Endothelial cell (in vitro differentiated cells): ENCODE measurements at places on chromosomes 2 and 18.

DNA sequence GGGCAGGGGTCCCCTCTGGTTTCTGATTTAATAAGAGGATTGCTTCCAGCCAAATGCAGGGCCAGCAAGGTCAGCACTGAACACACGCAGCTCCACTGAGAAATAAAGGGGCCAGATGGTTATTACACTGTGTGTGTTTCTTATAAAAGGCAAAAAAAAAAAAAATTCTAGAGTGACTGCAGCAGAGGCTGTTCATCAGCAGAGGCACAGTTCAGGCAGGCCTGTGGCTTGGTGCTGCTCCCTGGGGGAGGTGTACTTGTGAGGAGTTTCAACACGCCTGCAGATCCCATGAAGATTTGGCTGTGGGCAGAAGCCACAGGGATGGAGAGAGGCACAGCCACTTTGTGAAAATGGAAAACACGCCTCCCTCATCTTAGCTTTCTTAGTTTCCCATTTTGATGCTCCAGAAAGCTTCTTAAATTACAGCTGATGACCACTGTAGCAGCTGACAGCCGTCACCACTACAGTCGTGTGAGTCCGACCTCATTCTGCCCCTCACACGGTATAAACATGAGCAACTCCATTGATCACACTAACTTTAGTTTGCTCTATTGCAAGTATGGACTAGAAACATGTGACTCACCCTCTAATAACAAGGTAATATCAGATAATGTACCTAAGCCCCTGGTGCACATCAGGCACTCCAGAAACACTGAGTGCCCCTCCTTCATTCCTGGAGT lies 726.5 kb upstream of the RAB6C start:
- no peak overlapping the region for H3K27ac ChIP-seq
- H3K4me1 ChIP-seq, result no peaks in the 10 kb centered on the region
- no peak overlapping the region for H3K4me3 ChIP-seq
- H3K36me3 ChIP-seq, result no peaks in the 10 kb centered on the region

- H3K4me1 ChIP-seq, result no peaks in the 10 kb centered on the region
- H3K36me3 ChIP-seq, result no peaks in the 10 kb centered on the region
- H3K4me3 ChIP-seq, result no peak overlapping the region
- H3K27me3 ChIP-seq, result no peaks in the 10 kb centered on the region
- no peak for DNase-seq
- no peak overlapping the region for H3K27ac ChIP-seq
These were observed 494.0 kb upstream of the MYT1L start for GRCh38 chr2:2825062-2825461.

DNA sequence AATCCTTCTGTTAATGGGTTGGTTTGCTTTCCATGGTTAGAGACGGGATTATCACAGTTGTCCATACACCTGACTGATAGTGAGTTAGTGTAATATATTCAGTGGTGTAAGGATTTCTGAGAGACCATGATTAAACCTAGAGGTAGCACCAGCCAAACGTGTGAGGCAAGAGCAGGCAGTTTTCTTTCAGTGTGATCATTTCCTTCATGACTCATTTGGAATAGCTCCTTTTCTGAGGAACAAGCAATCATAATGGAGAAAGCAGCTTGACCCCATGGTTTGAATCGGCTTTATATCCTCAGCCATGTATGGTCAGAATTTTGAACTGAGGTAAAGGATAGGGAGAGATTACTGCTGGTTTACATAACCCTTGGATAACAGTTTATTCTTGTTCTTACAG lies 2.9 kb downstream of the MXD1 start:
- H3K4me1 ChIP-seq, result no peaks in the 10 kb centered on the region

DNA sequence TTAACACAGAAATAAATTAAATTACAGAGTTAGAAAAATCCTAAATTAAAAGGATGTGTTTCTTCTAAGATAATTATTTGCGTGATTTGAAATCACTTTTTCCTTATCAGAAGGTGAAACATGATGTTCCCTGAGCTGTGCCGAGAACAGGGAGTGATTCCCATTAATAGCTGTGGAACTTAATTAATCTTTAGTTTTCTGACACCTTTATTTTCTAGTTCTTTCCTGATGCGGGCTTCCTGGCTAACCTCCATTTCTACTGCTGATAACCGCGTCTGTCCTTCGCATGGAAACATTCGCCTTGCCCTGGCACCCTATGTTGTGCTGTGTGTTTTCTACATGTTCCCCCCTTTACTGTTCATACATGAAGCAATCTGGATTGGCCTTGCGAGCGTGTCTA lies 172.9 kb downstream of the FAM210A start:
- no peaks in the 10 kb centered on the region for H3K36me3 ChIP-seq
- no peak overlapping the region for H3K27ac ChIP-seq
- H3K4me3 ChIP-seq, result no peak overlapping the region
- no peaks in the 10 kb centered on the region for H3K4me1 ChIP-seq
- H3K27me3 ChIP-seq, result peaks cover 1% of the 10 kb centered on the region

- no peak overlapping the region for H3K27ac ChIP-seq
- H3K4me3 ChIP-seq, result no peak overlapping the region
- H3K4me1 ChIP-seq, result peaks cover 28% of the 10 kb centered on the region
- H3K27me3 ChIP-seq, result no peaks in the 10 kb centered on the region
- H3K36me3 ChIP-seq, result no peaks in the 10 kb centered on the region
These were observed 63.4 kb downstream of the TACR1 start for GRCh38 chr2:75135776-75136400.

GRCh38 chr2:223607476-223607875 lies 5.3 kb upstream of the SCG2 start:
- no peak for DNase-seq
- no peak overlapping the region for H3K27ac ChIP-seq
- H3K4me1 ChIP-seq, result no peaks in the 10 kb centered on the region
- H3K4me3 ChIP-seq, result no peak overlapping the region

DNA sequence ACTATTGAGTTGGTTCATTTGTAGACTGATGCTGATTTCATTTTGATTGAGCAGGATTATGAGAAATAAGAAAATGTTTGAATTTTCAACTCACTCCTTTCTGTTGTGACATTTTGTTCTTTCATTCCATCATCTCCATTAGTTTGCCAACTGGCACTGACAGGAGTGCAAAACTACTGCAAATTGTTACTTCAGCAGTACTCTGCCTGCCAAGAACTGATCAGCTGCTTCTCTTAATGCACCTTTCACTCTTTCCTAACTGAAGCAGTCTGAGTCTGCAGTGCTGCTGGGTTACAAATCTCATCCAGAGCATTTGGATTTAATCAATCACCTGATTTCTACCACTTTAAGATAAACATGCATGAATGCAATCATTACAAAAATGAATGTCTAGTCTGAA lies 70.9 kb downstream of the TMEFF2 start:
- no peak overlapping the region for H3K4me3 ChIP-seq
- peaks cover 5% of the 10 kb centered on the region for H3K4me1 ChIP-seq
- no peaks in the 10 kb centered on the region for H3K27me3 ChIP-seq
- DNase-seq, result no peak

DNA sequence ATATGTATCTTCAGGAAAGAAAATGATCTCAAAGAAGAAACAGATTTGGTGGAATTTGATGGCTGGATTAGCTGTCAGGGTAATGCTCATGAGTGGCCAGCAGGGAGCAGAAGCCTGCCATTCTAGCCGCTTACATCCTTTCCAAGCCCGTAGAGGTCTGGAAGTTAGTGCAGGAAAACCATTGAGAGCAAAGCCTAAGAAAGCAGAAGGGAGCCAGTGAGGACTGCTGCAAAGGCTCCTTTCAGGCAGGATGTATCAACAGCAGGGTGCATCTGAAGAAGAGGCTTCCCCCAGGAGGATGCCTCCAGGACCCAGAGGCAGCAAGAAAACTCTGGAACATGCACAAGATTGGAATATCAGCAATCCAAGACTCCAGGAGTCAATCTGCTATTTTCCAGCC lies 22.9 kb upstream of the LBH start:
- peaks cover 2% of the 10 kb centered on the region for H3K27me3 ChIP-seq
- no peaks in the 10 kb centered on the region for H3K36me3 ChIP-seq
- no peaks in the 10 kb centered on the region for H3K4me1 ChIP-seq
- DNase-seq, result peak; percentile 59
- no peak overlapping the region for H3K27ac ChIP-seq

GRCh38 chr2:58533376-58533775 lies 292.3 kb upstream of the FANCL start:
- H3K4me1 ChIP-seq, result no peaks in the 10 kb centered on the region
- no peak overlapping the region for H3K4me3 ChIP-seq
- DNase-seq, result no peak
- H3K27me3 ChIP-seq, result peaks cover 1% of the 10 kb centered on the region
- no peaks in the 10 kb centered on the region for H3K36me3 ChIP-seq

GRCh38 chr18:10851824-10852319 lies 297.5 kb downstream of the PIEZO2 start:
- H3K4me1 ChIP-seq, result no peaks in the 10 kb centered on the region
- no peak for DNase-seq
- no peak overlapping the region for H3K27ac ChIP-seq
- H3K36me3 ChIP-seq, result no peaks in the 10 kb centered on the region
- no peak overlapping the region for H3K4me3 ChIP-seq

- H3K27ac ChIP-seq, result no peak overlapping the region
- H3K36me3 ChIP-seq, result no peaks in the 10 kb centered on the region
- no peaks in the 10 kb centered on the region for H3K4me1 ChIP-seq
- no peak overlapping the region for H3K4me3 ChIP-seq
These were observed 11.6 kb downstream of the TTR start for GRCh38 chr18:31603315-31603714.

DNA sequence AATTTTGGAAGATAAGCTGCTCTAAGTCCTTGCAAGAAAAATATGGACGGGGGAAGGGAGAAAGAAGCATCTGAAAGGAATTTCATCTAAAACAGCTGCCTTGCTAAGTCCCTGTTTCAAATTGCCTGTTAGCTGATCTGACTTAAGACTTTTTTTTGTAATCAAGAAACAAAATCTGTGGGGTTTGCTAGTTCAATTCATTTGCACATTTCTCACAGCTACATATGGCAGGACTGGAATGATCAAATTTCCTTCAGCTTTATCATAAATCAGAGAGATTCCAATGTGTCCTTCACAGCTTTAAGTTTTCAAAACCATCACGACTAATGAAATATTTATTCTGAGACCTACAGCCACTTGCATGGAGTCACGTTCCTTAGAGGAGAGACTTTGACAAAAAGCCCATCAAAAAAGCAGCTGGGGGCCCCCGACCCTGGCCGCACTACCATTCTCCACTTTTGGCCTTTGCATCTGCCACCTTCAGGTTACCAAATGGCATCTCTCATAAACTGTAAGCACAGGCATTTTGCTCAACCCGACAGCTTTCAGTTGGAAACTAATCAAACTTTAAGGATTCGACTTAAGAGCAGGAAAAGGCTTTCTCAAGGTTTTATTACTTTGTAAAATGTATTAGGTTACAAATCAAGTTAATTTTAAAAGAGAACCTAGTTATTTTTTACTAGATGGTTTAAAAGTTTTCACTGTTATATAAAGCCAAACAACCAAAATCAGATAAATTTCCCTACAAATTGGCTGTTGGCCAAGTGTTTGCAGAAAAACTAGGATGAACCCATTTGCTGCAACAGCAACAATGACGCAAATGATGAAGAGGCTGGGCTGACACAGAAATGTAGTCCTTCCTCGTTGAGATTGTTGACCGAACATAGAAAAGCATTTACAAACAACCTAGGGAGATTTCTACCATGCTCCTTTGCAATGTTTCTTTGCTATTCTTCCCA lies 100.4 kb upstream of the RND3 start:
- no peak overlapping the region for H3K27ac ChIP-seq
- H3K27me3 ChIP-seq, result no peaks in the 10 kb centered on the region
- no peak overlapping the region for H3K4me3 ChIP-seq
- H3K4me1 ChIP-seq, result no peaks in the 10 kb centered on the region
- no peak for DNase-seq

- no peaks in the 10 kb centered on the region for H3K36me3 ChIP-seq
- H3K27me3 ChIP-seq, result peaks cover 4% of the 10 kb centered on the region
- no peak overlapping the region for H3K27ac ChIP-seq
- H3K4me3 ChIP-seq, result no peak overlapping the region
- H3K4me1 ChIP-seq, result peaks cover 58% of the 10 kb centered on the region
These were observed 69.6 kb downstream of the PHLPP1 start for GRCh38 chr18:62784966-62785413.

DNA sequence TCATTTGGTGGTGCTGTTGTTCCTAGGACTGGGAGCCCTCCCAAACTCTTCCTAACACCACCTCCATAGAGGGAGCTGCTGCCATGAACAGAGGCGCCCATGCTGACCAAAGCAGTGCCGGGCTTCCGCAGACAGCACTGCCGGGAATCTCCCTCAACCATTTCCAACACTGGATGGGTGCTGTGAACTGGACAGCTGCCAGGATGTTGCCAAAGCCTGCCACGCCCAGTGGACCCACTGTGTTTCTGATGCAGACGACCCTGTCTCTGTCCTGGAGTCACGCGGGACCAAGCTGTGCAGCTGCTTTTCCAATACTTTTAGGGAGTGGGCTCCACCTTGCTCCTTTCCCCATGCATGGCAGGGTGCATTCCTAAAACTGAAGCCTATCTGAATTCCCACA lies 16.9 kb upstream of the GNAL start:
- no peak overlapping the region for H3K27ac ChIP-seq
- no peak overlapping the region for H3K4me3 ChIP-seq
- no peak for DNase-seq
- peaks cover 2% of the 10 kb centered on the region for H3K27me3 ChIP-seq

DNA sequence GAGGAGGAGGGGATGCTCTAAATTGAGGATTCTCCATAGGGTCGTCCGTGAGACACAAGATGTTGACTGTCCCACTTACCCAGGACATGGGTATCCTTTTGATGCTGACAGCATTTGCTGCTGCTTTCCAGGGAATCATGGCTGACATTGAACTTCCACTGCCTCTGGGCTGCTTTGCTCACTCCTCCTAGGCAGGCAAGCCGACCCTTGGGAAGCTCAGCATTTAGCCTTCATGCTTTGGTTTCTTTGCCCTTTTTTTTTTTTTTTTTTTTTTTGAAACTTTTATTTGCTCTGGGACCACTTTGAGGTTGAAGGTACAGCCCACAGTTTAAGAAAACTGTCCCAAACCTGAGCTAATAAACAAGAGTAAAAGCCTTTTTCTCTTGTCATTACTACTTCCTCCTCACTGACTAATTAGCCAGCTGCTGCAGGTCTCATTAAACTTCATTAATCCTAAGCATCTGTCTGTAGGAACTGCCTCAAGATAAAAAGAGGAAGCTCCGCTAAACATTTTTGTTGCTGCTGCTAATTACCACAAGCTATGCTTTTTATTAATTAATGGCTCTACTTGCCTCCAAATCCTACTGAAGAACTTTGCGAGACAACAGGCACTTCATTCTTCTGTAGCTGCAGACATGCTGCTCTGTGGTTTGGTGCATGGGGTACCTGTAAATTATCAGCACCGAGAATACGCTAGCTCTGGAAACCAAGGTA lies 125.4 kb downstream of the SPTBN1 start:
- no peak overlapping the region for H3K27ac ChIP-seq
- no peak for DNase-seq
- peaks cover 80% of the 10 kb centered on the region for H3K4me1 ChIP-seq

- peaks cover 2% of the 10 kb centered on the region for H3K27me3 ChIP-seq
- peak overlapping the region; percentile 82 for H3K27ac ChIP-seq
- peaks cover 27% of the 10 kb centered on the region for H3K4me1 ChIP-seq
- DNase-seq, result no peak
- peak overlapping the region; percentile 86 for H3K4me3 ChIP-seq
These were observed 823 bp upstream of the GORASP2 start for GRCh38 chr2:170928036-170928823.
